ENCODE measurements at places on chromosomes 6 and 20. TPM values are rescaled to one million over a fixed set of nuclear protein-coding genes. Genes with fewer than 3 reads are reported as not detected.
A peak's percentile ranks its signal among the peaks of the same experiment; 100 is the strongest.

DNA sequence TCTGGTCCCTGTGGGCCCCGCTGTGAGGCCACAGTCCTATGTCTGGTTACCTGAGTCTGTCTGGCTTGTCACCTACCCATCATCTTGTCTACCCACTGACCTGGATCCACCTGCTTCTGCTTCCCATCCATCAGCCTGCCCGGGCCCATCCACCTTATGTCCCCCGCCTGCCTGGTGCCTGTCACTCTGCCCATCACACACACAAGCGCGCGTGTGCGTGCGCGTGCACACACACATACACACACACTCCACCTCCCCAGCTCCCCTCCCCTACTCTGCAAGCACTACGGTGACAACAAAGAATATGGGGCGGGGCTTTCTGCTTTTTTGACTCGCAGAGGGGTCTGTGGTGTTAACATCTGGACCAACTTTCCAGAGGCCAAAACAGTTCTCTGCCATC is 8.0 kb downstream of the CDH22 start:
- no peak for DNase-seq

DNA sequence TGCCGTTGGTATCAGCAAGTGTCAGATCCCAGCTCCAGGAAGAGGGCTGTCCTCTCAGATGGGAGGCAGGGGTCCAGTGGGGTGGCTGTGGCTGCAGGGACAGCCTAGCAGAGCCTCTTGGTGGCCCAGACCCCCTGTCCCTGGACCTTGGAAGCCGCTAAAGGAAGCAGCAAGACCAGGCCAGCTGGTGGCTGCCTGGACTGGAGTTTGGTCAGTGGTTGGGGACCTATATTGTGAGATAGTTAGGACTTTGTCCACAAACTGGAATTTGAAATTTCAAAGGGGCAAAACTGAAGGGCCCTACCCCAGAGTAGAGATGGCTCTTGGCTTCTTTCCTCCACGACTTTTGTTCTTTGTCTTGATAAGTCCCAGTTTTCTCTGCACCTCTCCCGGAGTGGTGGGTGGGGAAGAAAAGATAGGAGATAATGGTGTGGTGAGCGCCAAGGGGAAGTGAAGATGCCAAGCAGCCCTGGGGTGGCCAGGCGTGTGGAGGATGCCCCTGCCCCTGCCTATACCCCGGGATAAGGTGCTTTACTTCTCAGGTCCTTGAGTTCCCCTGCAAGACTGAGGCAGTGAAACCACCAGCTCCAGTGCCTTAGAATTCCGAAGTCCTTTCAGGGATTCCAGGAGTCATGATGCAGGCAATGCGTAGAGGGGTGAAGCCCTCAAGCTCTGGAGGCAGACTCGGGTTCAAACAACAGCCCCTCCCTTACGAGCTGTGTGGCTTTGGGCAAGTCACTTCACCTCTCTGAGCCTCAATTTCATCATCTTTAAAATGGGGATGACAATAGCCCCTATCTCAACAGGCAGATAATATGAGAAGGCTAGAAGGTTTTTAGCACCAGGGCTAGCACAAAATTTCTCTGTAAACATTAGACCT is 40.2 kb downstream of the HNF4A start:
- no peak for DNase-seq

GRCh38 chr6:148570456-148570855 is 176.4 kb upstream of the UST start:
- DNase-seq, result no peak

- DNase-seq, result no peak
Observed at GRCh38 chr20:35953387-35954199, 709 bp downstream of the SCAND1 start.

DNA sequence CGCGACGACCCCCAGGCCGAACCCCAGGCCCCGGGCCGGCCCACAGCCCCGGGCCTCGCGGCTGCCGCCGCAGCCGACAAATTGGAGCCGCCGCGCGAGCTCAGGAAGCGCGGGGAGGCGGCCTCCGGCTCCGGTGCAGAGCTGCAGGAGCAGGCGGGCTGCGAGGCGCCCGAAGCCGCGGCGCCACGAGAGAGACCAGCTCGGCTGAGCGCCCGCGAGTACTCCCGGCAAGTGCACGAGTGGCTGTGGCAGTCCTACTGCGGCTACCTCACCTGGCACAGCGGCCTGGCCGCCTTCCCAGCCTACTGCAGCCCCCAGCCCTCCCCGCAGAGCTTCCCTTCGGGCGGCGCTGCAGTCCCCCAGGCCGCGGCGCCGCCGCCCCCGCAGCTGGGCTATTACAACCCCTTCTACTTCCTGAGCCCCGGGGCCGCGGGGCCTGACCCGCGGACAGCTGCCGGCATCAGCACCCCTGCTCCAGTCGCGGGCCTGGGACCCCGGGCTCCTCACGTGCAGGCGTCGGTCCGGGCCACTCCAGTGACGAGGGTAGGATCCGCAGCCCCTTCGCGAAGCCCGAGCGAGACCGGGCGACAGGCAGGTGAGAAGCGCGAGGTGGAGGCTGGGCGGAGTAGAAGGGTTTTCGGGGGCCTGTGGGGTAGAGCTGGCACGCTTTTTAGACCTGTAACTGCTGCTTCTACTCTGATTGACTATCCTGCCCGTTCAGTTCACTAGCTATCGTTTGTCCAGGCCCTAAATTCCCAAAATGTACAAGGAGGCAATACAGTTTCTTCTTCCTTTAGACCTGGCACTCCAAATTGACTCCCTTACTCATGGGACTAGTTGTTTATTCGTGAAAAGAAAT is 654 bp downstream of the FAM8A1 start:
- no peak for DNase-seq

The IL17F gene
- total RNA-seq, result not detected

DNA sequence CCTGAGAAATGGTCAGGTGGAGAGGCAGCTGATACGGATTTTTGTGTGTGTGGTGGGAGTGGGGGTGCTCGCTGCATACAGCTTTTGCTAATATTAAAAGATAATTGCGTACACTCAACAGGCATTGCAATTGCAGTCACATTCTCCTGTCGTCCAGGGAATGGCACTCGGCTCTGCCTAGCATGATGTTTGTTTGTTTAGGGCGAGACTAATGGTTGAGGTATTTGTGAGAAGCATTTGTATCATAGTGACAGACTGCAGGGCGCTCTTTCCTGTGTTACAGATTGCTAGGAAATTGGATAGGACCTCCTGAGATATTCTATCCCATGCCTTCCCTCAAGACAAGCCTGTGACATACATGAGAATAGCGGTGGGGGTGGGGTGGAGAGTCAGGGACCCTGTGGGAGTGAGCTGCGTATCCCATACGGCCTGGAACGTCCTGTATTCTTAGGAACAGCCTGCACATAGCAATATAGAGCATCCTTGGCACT is 207.4 kb downstream of the SOX4 start:
- DNase-seq, result no peak

- DNase-seq, result no peak
Observed at GRCh38 chr6:121697921-121698320, 262.5 kb downstream of the GJA1 start.

The PIGU gene
- 29.4 TPM for total RNA-seq

GRCh38 chr6:138662471-138662870 is 111.1 kb upstream of the CCDC28A start:
- peak; percentile 10 for DNase-seq

DNA sequence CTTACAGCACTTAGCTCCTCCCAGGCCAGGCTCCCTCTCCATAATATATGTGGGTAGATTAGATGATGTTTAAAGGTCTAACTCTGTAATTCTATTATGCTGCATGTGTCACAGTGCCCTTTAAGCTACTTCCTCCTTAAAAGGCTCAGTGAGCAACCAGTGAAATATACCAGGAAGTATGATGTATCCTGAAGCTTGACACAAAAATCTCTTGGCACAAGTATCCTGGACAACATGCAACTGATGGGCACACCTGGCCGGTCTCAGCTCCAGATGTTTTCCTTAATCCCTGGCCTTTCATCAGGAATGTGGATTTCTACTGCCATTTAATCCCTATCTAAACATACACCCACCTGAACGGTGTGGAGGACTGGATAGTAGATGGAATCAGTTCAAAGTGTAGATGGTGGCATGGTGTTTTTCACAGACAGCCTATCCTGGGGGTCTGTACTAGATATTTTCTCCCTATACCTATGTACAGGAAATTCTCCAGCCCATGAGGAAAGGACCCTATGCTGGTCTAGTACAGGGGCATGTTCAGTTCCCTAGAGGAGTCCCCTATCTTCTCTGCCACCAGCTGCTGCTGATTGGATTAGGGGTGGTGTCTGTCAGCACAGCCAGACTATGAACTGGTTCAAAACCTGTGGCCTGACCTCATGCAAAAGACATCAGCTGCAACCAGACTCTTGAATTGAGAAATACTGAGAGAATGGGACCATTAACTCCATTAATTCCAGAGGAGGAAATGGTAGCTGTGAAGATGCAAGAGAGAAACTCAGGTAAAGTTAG is 59.4 kb upstream of the CITED2 start:
- no peak for DNase-seq

The SULF2 gene
- 20.4 TPM for total RNA-seq

- no peak for DNase-seq
Observed at GRCh38 chr6:157549468-157549745, 168.4 kb downstream of the ZDHHC14 start.
